D721Med (cell line): ENCODE measurements at places on chromosomes 1 and 21.

- no peak for DNase-seq
Measured at GRCh38 chr21:37384416-37384815, 17.8 kb downstream of the DYRK1A start.

GRCh38 chr1:224133741-224134299 is 19.9 kb downstream of the FBXO28 start:
- DNase-seq, result no peak

DNA sequence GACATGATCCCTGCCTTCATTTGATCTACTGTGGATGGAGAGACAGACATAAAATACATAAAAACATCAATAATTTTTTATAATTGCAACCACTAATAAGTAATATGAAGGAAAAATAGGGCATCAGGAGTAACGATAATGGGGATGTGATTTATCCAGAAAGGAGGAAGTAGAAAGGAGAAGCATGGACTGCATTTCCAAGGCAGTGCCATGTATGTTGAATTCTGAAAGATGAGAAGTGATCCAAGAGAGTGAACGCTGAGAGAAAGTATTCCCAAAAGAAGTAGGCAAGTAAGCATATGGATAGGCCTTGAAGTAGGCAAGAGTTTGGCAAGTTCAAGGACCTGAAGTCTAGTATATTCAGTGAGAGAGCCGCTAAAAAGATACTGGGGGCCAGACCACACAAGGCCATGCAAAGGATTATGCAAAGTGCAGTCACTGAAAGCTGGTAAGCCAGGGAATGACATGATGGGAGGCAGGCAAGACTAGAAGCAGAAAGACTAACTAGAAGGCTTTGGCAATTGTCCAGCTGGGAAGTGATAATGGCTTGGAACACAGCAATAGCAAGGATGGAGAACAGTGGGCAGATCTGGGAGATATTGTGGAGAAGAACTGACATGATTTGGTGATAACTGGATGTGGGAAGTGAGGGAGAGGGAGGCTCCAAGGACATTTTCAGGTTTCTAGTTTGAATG is 85.9 kb downstream of the TM2D1 start:
- DNase-seq, result no peak

DNA sequence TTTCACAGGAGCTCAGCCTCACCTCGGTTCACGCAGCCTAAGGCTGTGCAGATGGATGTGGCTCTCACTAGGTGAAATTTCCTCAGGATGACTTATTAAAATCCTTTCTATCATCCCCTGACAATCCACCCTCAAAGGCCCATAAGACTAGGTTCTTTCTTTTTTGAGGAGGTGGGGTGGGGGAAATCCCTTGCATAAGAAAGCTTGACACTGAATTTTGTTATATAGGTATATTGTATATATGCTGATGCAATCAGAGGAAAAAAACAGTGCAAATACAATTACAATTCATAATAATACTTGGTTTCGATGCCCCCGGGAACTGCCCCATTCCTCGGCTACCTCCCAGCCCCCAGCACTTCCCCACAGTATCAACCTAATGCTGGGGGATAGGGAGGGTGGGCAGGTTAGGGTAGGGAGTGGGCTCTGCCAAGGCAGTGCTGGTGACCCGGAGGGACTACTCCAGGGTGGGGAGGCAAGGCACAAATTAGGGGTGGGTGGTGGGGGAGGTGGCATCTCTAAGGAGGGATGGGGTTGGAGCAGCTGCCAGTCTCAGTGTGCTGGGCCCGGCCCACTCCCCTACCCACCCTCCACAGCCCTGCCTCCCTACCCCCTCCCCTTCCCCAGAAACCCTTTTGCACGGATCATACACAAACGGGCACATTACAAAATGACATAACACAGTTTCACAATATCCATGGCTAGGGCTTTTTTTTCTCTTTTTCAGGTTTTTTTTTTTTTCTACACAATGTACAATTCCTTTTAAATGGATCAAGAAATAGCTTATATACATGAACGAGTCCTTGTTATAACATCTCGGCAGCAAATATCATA is 30.9 kb downstream of the SLC27A3 start:
- DNase-seq, result no peak

DNA sequence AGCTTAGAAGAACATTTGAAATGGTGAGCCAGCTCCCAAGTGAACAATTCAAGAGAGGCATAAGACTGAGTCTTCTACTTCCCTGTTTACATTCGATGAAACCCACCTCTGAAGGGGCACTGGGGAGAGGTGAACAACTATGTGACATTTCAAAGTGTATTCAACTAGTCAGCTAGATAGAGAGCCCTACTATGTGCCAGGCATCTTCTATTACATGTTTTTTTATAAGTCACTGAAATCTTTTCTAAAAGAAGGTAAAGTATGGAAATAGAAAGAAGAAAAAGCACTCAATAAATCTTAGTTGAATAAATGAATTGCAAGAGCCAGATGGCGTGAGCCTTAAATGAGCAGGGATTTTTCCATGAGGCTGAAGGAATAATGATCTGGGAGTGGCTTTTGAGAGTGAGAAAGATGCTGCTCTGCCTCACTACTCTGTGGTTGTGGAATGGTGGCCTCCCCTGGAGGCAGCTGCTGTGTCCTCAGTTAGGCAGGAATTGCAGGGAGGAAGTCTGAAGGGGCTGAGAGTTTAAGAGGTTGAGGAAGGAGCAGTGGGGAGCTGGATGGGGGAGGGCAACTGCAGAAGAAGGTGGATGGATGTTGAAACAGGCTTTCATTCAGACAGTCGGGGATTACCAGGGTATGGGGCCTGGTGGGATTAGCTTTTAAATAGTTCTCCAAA is 10.4 kb upstream of the PTPRF start:
- no peak for DNase-seq

DNA sequence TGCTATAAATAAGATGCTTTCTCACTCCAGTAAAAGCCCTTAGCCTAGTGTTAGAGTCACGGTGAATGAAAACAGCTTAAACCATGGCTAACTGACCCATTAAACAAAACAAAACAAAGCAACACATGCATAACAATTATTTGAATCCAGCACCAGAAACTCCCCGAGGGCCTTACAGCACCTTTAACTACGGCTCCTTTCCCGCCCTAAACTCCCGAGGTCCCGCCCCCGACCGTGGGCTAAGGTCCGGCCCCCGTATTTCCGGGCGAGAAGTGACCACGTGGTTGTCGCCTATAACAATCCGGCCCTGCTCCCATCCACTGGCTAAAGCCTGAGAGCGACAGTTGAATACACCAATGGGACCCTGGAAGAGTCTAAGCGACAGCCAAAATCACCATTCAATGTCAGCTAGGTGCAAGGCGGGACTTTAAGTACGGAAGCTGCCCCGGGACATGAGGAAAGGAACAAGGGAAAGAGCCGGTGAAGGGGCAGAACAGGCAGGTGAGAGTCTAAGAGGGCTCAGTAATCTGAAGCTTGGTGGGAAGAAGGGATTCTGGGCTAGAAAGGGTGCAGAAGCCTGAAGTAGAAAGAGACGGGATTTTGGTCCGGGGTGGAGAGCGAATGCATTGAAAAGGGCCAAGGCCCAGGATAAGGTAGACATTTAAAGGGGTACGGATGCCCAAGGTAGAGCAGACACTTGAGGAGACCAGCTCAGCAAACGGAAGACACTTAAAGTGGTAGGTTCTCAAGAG is at the start of gene FLAD1:
Gene FLAD1 (plus strand): TSS at position 448 of the 752 bp plus-strand sequence. CDS start 351 bp downstream, outside the sequence.
- DNase-seq, result peak; percentile 99

DNA sequence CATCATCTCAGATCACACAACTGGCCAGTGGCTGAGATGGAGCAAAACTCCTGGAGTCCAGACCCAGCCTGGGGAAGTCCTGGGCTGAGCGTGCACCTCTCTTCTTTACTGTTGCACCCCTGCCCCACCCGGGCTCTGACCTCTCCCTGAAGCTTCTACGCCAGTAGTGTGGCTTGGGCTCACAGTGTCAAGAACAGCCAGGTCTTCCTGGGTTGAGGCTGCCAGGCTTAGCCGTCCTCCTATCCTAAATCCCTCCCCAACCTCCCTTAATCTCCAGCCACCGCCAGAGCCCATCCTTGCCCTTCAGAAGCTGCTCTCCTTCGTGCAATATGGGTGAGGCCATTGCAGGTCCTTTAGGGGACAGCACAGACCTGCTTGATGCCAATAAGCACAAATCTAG is 399.2 kb upstream of the VAMP3 start:
- no peak for DNase-seq

DNA sequence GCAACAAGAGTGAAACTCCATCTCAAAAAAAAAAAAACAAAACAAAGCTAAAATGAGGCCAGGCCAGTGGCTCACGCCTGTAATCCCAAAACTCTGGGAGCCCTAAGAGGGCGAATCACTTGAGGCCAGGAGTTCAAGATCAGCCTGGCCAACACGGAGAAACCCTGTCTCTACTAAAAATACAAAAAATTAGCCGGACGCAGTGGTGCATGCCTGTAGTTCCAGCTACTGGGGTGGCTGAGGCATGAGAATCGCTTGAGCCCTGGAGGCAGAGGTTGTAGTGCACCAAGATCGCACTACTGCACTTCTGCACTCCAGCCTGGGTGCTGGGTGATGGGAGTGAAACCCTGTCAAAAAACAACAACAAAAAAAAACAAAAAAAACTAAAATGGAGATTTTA is 191.2 kb upstream of the SGIP1 start:
- no peak for DNase-seq

DNA sequence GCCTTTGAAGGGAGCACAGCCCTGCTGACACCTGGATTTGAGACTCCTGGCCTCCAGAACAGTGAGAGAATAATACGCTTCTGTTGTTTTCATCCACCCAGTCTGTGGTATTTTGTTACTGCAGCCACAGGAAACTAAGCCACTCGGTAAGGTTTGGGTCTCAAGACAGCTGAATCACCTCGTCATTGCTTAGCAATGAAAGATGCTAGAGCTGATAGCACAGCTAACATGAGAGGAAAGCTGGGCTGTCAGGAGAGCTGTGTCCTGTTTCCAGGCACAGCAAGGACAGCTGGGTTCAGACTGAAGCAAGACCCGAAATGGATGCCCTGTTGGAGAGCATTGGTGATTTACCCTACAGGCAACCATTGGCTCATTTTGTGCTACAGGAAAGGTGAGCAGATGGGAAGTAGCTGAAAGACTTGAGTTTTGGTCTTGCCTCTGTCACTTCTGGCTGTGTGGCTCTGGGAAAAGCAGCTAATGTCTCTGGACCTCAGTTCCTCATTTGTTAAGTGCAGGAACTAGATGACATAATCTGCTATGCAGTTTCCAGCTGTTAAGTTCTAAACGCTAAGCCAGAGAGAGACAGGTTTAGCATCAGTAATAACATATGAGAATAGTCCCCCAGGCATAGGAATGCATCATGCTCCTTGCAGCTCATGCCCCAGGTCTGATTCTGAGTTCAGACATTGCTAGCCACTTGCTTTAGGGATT is 58.0 kb downstream of the CLIC6 start:
- no peak for DNase-seq

DNA sequence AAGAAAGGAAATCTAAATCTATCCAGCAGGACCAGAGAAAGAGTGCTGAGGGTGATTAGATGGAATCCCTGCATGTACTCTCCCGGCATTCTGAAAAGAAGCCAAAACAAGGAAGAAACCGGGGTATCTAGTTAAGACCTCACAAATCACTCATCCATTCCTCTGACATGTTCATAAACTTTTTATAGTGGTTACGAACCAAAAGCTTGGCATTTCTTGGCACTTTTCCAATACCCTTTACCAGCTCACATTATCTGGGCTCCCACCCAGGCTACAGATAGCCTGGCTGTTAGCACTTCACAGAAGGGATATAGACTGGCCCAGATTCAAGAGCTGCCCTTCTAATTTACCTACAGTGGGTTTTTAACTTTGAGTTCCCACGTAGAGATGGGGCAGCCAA is 1.8 kb upstream of the C1orf74 start:
- DNase-seq, result no peak

DNA sequence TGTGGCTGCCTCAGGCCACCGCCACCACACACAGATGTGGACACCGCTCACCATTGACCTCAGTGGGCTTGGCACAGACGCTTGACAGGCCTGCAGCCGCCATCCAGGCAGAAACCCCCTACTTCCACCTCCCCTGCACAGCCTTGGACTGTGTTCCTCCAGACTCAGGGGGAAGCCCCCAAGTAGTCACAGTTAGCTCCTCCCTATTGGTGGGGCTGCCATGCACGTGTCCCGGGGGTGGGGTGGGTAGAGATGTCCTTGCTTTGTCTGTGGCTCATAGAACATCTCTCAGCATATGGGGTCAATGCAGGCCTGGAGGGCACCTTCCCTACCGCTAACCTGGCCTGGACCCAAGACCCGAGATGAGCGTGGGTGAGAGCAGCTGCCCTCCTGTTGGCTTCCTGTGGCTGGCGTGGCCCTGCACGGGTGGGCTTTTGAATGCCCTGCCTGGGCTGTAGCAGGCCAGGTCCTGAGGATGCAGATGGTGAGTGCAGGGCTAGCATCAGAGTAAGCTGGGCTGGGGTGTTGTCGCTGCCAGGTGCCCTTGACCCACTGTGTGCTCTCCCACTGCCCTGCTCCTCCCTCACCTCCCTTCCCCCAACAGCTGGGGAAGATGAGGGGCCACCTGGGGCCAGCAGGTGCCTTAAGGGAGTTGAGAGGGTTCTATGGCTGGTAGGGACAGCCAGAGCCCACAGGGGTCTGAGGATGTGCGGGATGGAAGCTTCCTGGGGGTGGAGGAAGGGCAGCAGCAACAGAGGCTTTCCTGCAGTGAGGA is 6.2 kb downstream of the CROCC start:
- DNase-seq, result no peak

GRCh38 chr1:117664314-117664713 is 58.5 kb downstream of the TENT5C start:
- DNase-seq, result no peak

- no peak for DNase-seq
Measured at GRCh38 chr1:92922356-92923035, 38.8 kb downstream of the DIPK1A start.

- DNase-seq, result no peak
Measured at GRCh38 chr1:243435836-243436235, 180.0 kb downstream of the SDCCAG8 start.

- no peak for DNase-seq
Measured at GRCh38 chr1:240619906-240620621, 8.1 kb upstream of the GREM2 start.

DNA sequence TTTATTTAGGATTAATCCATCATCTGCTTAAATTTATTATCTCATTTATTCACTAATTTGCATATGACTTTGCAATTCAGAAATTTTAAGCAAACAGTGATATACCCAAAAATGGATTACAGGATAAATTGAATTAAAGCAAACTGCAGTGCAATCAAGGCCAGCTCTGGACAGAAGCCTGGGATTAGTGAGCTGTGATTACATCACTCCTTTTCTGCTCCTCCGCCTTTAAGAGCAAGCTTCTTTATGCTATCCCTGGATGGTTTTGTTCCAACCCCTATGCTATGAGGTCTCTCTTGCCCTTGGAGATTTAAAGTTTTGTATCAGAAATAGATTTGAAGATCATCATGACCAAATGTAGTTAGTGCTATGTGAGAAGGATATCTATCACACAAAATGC is 32.6 kb downstream of the GPR52 start:
- no peak for DNase-seq

- DNase-seq, result no peak
Measured at GRCh38 chr1:229058729-229059128, 212.2 kb upstream of the RAB4A start.

GRCh38 chr1:165508291-165508690 is 35.5 kb upstream of the LRRC52 start:
- no peak for DNase-seq

DNA sequence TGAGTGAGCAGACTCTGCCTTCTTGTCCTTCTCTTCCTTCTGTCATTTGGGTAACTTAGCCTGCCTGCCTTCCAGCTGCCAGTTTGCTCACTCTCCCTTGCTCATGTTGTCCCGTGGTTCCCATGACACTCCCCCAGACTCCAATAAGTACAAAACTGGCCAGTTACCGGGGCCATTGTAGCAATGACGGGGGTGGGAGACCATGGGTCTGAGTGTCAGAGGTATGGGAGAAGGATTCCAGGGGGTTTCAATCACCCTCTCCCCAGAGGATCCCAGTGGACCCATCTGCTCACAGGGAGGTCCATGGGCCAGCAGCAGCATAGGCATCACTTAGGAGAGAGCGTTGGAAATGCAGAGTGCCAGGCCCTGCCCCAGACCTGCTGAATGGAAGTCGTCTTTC is 51.3 kb downstream of the CAPN9 start:
- DNase-seq, result no peak
